ENCODE measurements at places on chromosomes 6 and 20.

DNA sequence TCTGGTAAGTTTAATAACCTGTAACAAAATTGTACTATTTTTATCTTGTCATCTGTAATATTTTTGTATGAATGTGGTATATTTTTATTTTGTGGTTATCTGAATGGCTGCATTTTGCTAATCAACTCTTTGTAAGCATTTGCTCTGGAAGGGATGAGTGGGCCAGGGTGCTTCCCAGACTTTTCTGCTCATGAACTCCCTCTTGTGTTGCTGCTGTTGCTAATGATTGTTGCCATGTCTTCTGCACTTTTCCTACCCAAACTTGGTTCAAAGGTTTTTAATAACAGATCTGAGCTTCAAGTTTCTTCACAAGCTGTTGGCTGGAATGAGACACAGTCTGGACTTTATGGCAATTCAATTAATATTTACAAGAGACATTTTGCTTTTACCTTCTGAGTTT lies 1005.7 kb downstream of the HACE1 start:
- DNase-seq, result no peak

- no peak for DNase-seq
Observed at GRCh38 chr20:52668626-52669025, 303.5 kb upstream of the TSHZ2 start.

- no peak for DNase-seq
Observed at GRCh38 chr20:63625771-63626423, 1.0 kb downstream of the GMEB2 start.

- no peak for DNase-seq
Observed at GRCh38 chr6:104509355-104509754, 350.4 kb downstream of the HACE1 start.

DNA sequence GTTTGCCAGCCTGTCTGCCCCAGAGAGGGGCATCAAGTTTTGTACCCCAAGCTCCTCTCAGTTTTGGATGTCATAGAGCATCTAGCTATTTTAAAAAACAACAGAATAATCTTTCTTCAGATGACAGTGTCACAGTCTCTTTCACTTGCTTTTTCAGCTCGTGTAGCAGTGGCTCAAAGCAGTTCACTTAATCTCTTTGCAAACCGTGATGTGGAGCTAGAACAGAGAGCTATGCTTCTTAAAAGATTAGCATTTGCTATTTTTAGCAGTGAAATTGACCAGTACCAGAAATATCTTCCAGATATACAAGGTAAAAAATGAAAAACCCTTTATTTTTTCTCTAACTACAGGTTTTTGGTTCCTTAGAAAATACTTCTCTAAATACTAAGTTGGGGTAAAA lies 37.3 kb downstream of the PGM3 start:
- no peak for DNase-seq

DNA sequence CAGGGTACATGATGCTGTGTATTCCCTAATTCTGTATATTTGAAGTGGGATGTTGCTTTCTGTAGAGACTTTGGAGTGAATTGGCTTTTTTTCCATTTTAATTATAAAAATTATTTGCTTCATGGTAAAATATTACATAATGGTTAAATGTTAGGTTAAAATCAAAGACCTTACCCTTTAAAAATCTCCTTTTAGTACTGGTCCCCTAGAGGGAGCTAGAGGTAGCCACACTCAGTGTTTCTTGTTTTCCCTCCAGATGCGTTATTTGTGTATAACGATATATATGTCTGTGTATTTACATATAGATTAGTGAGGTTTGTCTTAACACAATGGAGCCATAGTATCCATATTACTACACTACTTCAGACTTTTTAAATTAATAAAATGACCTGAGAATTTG lies 146.7 kb downstream of the PLCB4 start:
- DNase-seq, result peak; percentile 6

- no peak for DNase-seq
Observed at GRCh38 chr20:19560881-19561480, 197.1 kb upstream of the RIN2 start.

GRCh38 chr20:58665606-58666005 lies 14.5 kb downstream of the STX16 start:
- DNase-seq, result no peak

Data from HCT116 (cell line).